T-helper 1 cell (primary cell): ENCODE measurements at places on chromosomes 12 and 14.

DNA sequence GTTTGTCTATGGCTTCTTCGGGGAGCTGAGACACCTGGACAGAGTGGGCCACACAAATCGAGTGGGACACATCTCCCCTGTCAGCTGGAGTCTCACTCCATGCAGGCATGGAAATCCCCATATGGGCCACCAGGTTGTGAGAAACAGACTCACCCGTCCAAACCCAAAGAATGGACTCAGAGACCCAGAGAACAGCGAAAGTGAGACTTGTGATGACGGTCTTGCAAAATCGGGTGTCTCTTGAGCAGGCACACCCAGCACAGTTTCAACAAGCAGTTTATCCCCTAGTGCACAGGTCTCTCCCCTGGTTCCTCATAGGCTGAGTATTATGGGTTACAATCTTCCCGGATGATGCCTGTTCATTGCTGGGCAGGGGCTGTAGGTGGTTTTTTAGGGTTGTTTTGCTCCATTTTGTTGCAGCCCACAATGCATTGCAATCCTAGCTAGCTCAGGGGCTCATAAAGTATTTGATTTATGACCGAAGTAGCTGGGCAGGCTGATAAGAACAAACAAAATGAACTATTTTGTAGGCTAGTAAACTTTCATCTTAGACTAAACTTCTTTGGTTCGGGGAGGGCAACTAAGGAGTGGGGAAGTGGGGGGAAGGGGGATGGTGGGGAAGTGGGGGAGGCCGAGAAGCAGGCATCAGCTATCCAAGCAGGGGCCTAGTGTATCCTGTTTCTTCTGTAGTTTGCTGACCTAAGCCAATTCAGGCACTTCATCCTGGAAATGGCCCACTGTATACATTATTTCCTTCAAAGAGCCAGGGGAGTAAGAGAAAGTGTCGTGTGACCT, 45.3 kb downstream of the IQSEC3 start:
- no peak for DNase-seq

DNA sequence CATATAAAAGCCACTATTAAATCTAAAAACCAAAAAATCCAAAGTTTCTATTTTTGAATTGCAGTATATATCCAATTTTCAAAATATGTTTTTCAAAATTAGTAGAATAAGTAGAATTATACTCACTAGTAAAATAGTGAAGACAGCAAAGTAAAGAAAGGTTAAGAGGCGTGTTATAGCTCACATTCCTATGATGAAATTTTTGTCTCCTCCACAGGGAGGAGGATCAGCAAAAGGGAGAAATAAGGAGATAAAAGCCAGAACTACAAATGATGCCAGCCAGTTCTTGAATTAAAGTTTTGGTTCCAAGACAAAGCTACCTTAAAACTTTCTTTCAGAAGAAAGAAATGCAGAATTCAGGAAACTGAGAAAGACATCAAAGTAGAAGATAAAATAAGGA, 50.0 kb downstream of the C2CD5 start:
- no peak for DNase-seq

- DNase-seq, result no peak
These were observed 39.3 kb downstream of the ANO2 start for GRCh38 chr12:5905757-5906156.

DNA sequence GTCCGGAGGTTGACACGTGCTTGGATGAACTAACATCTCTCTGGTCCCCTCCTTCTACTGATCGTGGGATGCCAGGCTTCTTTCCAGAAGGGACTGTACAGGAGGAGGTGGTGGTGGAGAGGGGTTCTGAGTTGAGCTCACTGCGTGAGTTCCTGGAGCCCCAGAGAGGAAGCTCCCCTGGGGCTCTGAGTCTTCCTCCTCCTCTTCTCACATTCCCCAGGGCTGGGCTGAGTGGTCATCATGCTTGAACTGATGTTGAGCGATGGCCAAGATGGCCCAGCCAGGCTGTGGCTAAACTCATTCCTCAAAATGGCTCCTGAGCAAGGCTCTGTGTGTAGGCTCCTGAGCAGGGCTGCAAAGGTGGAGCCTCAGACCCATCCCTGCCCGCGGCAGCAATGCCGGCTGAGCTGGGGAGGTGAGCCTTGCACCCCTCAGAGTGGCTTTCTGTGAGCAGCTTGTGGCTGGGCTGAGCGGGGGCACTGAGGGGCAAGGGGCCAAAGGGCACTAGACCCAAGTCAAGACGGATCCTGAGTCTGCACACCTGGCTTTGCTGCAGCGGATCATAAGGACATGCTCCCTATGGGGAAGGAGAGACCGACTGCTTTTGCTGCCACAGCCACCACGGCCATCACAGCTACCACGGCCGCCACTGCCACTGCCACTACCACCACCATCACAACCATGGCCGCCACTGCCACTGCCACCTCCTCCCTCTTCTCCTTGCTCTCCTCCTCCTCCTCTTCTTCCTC, 35.4 kb downstream of the MEG3 start:
- DNase-seq, result no peak

DNA sequence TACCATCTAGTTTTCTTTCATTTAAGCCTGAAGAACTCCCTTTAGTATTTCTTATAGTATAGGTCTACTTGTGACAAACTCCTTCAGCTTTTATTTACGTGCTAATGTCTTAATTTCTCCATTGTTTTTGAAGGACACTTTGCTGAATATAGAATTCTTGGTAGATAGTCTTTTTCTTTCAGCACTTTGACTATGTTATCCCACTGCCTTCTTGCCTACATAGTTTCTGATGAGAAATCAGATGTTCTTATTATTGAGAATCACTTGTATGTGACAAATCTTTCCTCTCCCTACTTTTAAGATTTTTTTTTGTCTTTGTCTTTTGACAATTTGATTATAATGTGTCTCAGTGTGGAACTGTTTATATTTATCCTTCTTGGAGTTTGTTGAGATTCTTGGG, 5.1 kb upstream of the MIS18BP1 start:
- DNase-seq, result no peak

DNA sequence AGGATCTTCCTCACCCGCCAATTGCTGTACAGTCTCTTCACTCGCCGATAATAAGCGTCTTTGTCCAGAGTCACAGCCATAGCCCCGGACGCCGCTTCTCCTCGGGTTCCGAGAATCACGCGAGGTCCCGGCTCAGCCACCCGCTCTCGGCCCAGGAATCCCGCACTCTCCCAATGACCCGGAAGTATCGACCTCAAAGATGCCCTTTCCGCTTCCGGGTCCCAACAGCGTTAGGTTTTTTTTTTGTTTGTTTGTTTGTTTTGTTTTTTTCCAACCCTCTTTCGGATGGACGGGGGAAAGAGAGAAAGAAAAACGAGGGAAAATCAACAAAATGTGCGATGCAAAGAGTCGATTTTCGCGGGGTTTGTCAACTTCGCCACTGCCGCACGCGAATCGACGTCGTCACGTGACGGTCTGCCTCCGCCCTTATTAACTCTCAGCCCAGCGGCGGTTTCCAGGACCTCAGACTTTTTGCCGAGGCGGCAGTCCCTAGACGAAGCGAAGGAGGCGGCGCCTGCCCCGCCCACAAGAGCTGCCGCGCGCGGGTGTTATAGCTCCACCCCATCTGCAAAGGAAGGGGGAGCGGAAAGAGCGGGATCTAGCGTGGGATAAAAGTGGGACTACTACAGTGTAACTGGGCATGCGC, at the start of gene SUPT16H:
TSS of gene SUPT16H (minus strand) at position 172 of the 646 bp plus-strand sequence. CDS start at position 80, 92 bp downstream.
- peak; percentile 93 for DNase-seq

DNA sequence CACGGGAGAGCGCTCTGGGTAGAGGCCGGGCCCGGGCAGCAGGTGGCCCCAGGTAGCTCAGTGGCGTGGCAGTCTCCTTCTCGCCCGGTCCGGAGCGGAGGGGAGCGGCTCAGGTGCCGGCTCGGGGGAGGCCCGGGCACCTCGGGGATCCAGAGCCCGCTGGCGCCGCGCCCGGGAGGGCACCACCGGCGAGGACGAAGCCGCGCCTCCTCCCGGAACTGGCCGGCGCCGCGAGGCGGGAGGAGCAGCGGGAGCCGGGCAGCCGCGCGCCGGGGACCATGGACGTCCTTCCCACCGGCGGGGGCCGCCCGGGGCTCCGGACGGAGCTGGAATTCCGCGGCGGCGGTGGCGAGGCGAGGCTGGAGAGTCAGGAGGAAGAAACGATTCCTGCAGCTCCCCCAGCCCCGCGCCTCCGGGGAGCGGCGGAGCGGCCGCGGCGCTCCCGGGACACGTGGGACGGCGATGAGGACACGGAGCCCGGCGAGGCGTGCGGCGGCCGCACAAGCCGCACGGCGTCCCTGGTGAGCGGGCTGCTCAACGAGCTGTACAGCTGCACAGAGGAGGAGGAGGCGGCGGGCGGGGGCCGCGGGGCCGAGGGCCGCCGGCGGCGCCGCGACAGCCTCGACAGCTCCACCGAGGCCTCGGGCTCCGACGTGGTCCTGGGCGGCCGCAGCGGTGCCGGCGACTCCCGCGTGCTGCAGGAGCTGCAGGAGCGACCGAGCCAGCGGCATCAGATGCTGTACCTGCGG, 21.5 kb upstream of the GNS start:
- DNase-seq, result peak; percentile 18

DNA sequence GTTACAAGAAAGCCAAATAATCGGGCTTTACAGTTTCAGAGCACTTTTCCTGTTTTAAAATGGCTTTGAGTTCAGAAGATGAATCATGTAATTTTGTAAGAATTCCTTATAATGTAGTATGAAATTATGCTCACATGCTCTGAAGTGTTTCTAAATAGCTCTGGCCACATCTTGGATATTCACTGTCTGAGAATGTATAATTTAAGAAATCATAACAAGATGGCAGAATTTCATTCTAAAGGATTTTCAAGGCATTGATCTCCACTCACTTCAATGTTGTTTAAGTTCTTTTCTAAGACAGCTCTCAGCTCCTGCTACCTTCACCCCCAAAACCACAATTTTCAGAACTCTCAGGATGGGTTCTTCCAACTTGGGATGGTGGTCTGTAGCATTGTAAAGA, 180.1 kb downstream of the DACT1 start:
- DNase-seq, result no peak
